ENCODE measurements at places on chromosomes 2 and 18.

DNA sequence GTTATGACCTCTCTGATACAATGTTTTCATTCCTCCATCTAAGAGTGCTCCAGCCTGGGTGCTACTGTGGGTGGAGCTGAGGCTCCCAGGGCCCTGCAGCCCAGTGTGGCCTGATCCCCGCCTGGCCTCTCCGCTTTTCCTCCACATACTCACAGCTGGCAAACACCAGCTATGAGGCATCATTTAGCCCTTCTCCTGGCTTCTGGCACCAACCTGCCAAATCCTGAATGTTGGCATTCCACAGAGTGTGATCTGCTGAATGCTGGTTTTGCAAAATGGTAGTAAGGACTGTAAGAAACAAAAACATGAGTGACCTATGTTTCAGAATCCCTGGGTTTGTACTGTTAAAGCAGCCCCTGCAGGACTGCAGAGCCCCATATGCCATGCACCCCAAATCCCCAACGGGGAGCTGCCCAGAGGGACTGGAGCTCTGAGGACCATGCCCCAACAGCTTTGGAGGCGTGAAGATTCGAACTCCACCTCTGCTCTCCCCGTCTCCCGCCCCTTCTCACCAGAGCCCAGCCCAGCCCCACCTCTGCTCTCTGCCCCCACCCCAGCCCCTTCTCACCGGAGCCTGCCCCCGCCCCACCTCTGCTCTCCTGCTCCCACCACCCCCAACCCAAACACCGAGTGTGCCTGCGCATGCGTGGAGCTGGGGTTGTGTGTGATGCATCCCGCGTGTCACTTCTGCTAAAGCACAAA is 4.2 kb downstream of the SLC66A2 start:
- DNase-seq, result no peak

- no peak for DNase-seq
Measured at GRCh38 chr18:1017227-1018058, 112.8 kb downstream of the ADCYAP1 start.

- peak; percentile 51 for DNase-seq
Measured at GRCh38 chr18:36532394-36532793, 234.9 kb downstream of the FHOD3 start.

- DNase-seq, result peak; percentile 65
Measured at GRCh38 chr2:230932556-230933511, 7.8 kb upstream of the GPR55 start.

- DNase-seq, result peak; percentile 50
Measured at GRCh38 chr2:68771211-68771751, 36.7 kb downstream of the ARHGAP25 start.

GRCh38 chr18:12597760-12598159 is 60.1 kb downstream of the SPIRE1 start:
- peak; percentile 94 for DNase-seq

DNA sequence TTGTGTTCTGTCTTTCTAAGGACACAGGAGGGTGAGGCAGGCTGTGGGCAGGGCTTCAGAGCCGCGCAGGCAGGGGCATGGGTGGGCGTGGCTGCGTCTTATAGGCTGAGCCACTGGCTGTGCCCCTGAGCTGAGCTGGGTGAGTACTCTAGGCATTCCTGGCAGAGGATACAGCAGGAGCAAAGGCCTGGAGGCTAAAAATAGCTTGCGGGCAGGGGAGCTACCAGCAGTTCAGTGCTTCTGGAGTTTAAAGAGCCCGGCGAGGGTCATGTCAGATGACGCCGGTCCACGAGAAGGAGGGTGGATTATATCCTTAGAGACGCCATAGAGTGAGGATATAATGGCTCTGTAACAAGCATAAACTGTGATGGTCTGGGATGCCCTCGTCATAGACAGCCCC is 31.5 kb upstream of the PDIA6 start:
- peak; percentile 51 for DNase-seq

DNA sequence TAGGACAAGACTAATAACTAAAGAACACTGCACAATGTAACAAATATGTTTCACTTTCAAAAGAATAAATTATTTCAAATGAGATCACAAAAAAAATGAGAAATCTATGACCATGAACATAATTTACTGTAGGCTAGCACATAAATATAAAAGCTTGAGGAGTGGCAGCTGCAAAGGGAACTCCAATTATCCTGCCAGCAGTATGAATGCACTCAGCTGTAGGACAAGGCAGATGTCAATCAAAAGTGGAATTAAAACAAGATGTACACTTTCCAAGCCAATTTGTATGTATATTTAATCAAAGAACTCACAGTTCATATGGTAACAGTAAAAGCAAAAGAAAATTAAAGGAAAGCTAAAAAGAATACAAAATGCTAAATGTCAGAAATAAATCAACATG is 76.6 kb upstream of the NCKAP5 start:
- no peak for DNase-seq

DNA sequence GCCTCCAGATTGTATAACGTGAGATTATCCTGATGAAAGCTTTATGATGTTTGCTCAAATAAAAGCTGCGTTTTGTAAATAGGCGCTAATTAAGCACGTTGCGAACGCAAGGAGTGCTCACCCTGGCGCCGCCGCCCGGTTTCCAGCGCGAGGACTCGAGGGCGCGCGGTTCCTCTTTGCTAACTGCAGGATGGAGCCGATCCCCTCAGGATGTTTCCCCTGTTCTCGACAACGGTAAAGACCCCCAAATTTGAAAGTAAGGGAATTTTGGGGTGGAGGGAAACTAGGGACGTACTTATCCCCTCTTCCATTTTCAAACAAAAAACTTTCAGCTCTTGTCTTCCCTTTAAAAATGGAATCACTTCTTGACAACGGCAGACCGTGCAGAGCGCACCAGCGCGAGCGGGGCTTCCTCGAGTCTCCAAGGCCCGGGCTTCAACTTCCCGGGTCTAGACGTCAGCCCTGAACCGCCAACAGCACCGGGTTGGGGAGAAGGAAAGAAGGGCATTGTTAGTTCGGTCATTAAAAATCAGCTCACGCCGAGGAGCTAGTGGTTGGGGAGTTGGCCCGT is 1.1 kb upstream of the GBX2 start:
- no peak for DNase-seq

GRCh38 chr2:97745474-97746174 is 32.2 kb downstream of the ZAP70 start:
- no peak for DNase-seq

DNA sequence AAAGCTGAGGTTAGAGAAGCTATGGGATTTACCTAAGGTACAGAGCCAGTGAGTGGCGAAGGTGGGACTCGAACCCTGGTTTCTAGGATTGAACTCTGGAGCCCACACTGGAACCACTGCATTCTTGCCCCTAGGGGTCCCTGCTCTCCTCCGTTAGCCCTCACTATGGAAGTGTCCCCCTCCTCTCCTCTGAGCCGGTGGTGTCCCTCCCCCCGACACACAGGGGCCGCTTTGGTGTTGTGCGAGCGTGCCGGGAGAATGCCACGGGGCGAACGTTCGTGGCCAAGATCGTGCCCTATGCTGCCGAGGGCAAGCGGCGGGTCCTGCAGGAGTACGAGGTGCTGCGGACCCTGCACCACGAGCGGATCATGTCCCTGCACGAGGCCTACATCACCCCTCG is 8.5 kb upstream of the GMPPA start:
- no peak for DNase-seq

GRCh38 chr18:5488844-5489243 is 55.0 kb downstream of the EPB41L3 start:
- no peak for DNase-seq

DNA sequence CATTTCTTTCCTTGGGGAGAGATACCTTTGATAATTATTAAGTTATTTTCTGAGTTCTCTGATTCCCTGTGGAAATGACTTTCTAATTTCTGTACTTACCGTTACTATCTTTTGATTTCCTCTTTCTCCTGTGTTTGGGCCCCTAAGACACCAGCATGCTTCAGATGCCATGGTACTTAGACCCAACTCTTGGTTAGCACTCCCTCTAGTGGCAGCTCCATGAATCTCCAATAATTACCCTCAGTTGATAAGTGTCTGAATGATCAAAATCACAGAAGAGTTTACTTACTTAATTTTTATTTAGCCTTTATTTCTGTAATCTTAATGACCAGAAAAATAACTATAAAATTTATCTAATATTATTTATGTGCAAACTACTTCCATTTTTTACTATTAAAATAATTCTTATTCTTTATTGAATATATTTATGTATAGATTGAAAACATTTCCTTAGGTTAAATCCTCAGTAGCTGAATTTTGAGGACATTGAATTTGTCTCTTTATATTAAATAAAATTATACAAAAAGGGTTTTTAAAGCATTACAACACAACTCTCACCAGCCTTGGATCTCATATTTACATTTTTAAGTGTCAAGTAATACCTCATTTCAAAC is 300.4 kb downstream of the KCNS3 start:
- DNase-seq, result peak; percentile 59

- no peak for DNase-seq
Measured at GRCh38 chr2:167110345-167110744, 222.1 kb downstream of the XIRP2 start.

- DNase-seq, result no peak
Measured at GRCh38 chr2:188993247-188993646, 19.1 kb downstream of the COL3A1 start.

DNA sequence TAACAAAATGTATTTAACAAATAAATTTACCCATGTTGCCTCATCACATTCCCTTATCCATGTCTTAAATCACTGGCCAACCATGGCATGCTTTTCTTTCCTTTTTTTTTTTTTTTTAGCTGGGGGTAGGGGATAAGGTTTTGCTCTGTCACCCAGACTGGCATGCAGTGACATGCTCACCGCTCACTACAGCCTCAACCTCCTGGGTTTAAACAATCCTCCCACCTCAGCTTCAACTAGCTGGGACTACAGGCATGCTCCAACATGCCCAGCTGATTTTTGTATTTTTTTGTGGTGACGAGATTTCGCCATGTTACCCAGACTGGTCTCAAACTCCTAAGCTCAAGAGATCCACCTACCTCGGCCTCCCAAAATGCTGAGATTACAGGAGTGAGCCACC is 266.4 kb downstream of the THSD7B start:
- no peak for DNase-seq

DNA sequence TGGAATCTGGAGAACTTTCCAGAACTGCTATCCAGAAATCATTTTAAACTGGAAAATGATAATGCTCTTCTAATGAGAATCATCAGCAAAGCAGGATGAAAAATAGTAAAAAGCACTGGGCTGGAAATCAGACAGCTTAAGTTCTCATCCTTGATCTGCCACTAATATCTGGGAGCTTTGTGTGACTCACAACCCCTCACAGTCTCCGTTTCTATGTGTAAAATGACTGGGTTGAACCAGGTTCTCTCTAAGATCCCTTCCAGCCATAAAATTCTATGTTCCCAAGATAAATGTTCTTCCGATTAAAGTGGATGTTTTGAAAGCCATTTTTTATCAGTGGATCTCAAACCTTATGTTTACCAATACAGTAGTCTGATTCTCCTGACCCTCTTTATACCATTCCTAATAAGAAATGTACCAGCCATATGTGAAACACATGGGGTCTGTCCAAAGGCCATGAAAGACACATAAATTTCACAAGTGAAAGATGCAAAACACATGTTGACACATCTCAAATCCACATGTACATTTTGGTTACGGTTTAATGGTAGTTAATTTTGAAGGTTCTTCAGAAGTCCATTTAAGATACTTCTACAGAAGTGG is 188.8 kb downstream of the EN1 start:
- DNase-seq, result peak; percentile 27

GRCh38 chr2:85237849-85238565 is 89.8 kb downstream of the TGOLN2 start:
- no peak for DNase-seq

DNA sequence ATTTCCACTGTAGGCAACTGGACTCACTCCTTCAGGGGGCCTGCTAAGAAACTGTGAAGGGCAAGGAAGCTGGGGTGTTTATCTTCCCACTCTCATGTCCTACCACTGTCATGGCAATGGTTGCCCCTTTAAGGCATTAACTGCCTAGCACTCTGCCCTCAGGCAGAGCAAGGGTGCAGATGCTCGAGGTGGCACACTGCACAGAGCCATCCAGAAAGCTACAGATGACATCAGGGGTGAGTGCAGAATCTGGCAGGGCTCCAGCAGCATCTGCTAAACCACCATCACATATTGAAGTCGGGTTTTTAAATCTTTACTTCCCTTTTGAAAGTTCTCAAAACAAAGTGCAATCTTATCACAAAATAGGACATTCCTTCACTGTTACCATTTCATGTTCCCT is 75.4 kb downstream of the RAPGEF4 start:
- peak; percentile 26 for DNase-seq

- DNase-seq, result no peak
Measured at GRCh38 chr2:72205504-72205881, 57.8 kb upstream of the CYP26B1 start.

DNA sequence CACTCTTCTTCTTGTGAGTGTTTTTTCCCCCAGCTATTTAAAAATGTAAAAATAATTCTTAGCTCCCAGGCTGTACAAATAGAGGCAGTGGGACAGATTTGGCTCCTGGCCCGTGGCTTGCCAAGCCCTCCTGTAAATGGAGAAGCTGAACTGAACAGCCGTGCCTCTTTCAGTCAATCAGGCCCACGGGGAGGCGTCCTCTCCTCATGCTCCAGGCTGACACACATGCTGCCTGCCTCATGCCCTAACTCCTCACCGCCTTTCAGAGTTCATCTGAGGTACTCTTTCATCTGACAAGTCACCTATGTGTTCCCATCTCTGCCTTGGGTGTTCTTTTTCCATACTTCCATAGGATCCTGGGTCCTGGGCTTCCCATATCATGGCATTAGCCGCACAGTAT is 58.9 kb downstream of the BMP10 start:
- no peak for DNase-seq

DNA sequence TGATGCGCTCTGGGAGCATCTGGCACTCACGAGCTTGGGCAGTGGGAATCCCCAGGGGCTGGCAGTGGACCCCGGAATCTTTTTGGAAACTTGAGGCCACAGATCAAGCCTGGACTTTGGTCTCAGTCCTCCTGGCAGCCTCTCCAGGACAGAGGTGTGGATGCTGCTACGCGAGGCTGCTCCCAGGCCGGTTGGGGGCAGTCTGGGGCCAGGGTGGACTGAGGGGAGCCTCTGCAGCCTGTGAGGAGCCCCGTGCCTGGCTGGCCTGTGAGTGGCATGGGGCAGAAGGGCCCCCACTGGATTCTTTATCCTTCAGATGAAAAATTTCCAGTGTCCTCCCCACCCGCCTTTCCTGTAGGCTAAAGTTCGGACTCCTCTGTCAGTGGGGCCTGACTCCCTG is 12.7 kb upstream of the DES start:
- DNase-seq, result no peak

GRCh38 chr2:240575101-240575965 is 7.0 kb downstream of the RNPEPL1 start:
- DNase-seq, result no peak

All from iris pigment epithelial cell (primary cell).